ENCODE measurements at places on chromosomes 2 and 18. TPM values are rescaled to one million over a fixed set of nuclear protein-coding genes. Genes with fewer than 3 reads are reported as not detected.

DNA sequence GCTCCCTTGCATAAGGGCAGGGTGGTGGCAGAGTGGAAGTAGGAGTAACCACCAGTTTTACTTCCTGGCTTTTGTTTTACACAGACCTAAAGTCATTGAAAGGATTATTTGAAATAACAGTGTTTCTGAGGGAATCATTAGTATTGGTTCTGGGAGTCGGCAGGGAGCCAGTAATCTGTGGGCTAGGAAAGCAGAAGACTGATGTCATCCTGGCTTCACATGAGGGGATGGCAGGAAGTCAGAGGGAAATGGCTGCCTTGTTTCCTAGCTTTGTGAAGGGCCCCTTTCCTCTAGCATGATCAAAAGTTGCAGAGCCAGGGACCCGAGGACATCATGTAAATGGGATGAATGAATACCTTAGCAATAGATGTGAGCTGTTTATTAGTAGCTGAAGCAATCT, 792.6 kb downstream of the CPS1 start:
- DNase-seq: no peak

DNA sequence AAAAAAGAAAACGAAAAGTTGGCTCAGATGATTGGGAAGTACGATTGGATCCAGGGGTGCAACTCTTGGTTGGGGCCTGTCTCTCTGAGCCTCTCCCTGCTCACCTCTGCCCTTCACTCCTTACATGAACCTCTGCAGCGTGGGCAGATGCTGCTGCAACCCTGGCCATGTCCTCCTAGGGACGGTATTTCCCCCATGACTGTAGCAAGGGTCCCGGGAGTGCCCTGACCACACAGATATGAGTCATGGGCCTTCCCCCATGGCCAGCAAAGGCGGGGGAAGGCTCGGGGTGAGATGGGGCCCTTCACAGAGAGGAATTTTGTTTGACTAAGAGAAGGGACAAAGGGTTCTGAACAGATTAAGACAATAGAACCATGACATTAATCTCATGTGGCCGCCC, 129.0 kb downstream of the NCK2 start:
- peak; percentile 53 for DNase-seq

DSC1 gene
- not detected for total RNA-seq

DNA sequence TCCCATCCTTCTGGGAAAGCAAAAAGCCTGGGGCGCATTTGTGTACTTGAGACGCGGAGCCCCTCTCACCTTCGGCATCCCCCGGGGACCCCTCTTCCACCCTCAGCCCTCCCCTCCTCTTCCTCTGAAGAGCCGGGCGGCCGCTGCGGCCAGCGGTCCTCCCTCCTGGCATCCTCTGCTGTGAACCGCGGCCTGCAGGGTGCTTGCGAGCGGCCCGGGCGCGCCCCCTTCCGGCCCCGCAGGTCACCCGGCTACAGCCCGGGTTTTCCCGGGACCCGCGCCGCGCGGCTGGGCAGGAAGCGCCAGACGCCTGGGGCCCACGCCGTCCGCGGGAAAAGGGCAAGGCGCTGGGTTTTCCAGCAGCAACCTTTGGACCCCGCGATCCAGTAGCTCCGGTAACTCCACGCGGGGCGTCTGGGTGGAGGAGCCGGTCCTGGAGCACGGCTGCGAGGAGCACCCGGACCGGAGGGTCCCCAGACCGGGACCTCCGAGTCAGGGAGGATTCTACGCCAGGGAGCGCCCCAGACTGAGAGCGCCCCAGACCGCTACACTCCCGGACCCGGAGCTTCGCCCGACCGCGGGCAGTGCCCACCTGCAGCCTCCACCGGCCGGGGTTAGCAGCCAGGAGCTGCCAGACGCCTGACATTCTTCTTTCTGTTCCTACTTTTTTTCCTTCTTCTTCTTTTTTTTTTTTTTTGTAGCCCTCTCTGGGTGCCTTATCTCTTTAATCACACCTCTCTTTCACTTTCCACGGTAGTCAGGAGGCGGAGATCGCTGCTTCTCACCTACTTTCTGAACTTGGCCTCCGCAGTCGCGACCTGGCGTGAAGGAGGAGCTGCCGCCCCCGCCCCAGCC, at the start of gene IL18R1:
Gene IL18R1 (plus strand): TSS at position 271 of the 855 bp plus-strand sequence. CDS start 6,865 bp downstream, outside the sequence.
- DNase-seq: peak; percentile 75

- no peak for DNase-seq
Observed at GRCh38 chr18:63858456-63858855, 29.0 kb upstream of the SERPINB2 start.

DNA sequence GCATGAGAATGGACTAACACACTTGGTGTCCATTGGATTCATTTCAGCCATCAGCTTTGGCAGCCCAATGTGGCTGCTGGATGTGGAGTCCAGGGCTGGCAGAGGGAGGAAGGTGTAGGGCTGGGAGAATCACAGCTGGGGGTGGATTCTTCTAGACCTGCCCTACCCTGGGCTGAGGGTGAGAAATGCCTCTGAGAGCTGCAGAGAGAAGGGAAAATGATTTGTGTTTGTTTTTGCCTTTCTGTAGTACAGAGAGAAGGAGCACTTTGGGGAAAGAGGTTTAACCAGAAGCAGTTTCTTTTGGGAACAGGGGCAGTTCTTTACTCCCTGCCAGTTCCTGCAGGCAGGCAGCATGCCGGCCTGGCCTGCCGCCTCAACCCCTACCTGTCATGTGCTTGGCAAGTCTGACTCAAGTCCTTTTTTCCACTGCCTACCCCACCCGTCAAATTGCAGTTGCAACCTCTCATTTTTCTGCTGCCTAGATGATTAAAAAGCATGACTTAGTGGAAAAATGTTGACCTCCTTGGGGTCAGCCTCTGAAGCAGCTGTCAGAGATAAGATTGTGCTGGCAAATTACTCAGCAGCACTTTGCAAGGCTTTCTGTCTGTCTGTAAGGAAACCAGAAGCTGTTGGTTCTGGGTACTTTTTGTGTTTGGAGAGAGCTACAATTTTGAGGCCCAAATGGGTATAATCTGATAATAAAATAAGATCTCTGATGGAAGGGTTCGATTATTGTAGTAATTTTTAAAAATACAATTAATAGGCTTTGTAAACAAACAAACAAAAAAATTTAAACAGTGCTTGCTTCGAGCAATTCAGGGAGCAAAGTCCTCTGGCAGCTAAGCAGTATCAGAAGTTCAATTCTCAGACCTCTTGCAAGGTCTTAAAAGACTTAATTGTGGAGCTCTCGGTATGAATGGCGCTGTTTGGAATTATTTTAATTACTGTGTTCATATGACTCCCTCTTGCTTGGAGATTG, 21.7 kb downstream of the LBH start:
- DNase-seq: peak; percentile 65

GRCh38 chr2:157170299-157170698, 87.2 kb upstream of the GALNT5 start:
- DNase-seq: no peak

All from activated CD4-positive, alpha-beta memory T cell treated with anti-CD3 and anti-CD28 coated beads, Interleukin-2, amount 10 ng/mL, durations not matched to agents 7 days and 5 days (primary cell).